Inflammatory macrophage treated with lipopolysaccharide for 4 hours (primary cell): ENCODE measurements at places on chromosomes 2 and 18.
A peak's percentile ranks its signal among the peaks of the same experiment; 100 is the strongest.

- DNase-seq = peak; percentile 93
Observed at GRCh38 chr2:144671695-144672455, 152.0 kb upstream of the ZEB2 start.

DNA sequence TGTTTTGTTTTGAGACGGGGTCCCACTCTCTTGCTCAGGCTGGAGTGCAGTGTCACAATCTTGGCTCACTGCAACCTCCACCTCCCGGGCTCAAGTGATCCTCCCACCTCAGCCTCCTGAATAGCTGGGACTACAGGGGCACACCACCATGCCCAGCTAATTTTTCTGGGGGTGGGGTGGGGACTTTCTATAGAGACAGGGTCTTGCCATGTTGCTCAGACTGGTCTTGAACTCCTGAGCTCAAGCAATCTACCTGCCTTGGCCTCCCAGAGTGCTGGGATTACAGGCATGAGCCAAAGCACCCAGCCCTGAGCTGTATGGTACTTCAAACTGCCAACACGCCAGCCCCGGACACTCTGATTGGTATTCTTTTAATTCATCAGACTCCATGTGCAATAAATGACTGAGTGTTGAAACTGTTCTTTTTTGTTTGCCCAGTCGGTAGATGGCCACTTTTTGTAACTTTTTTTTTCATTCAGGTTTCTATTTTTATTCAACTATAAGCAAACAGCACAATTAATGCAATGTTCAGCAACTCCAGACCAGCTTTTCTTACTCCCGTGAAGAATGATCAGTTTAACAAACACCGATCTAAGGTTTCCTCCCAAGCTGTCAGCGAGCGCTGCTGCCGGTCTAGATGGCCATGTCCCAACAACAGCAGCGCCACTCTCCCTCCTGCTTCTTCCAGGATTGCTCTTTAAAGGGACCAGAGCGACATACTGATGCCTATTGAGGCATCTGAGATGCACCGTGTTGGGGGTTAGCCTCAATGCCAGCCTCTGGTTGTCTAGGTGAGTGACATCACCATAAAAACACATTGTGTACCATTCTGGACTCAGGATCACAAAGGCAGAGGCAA, 12.5 kb upstream of the TGOLN2 start:
- DNase-seq = no peak

- no peak for DNase-seq
Observed at GRCh38 chr2:27255660-27256059, 7.2 kb downstream of the SLC30A3 start.

- no peak for DNase-seq
Observed at GRCh38 chr2:228355897-228356296, 174.4 kb upstream of the SPHKAP start.

GRCh38 chr2:105750735-105751134, 6.0 kb downstream of the NCK2 start:
- no peak for DNase-seq

DNA sequence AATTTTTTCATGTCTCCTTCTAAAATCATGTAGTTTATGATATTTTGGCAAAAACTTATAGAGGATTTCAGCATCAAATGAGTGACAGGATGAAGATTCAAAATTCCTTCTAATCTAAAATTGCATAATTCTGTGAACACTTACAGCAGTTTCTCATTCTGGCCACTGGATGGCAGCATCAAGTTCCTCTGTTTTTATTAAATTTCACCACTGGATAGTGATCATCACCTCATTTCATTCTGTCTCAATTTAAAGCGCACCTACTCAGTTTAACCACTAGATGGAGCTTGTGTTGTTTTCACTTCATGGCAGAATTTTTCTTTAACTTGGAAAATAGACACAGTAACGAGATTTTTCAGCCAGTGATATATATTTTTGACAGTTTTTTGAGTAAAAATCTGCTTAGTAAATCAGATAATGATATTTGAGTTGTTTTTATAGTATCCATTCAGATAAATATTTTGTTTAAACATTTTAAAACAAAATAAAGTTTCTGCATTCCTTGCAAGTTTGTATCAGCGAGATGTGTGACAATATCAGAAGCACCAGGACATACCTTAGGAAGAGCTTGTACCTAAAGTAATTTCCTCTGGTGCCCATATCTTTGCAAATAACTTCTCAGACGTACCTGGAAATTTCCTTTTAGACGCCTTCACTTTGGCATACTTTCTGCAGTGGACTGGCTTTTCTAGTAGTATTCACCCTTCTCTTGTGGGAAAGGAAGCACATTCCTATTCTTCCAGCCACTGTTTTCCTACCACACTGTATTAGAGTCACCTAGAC, 94.7 kb upstream of the ARHGAP15 start:
- peak; percentile 83 for DNase-seq

DNA sequence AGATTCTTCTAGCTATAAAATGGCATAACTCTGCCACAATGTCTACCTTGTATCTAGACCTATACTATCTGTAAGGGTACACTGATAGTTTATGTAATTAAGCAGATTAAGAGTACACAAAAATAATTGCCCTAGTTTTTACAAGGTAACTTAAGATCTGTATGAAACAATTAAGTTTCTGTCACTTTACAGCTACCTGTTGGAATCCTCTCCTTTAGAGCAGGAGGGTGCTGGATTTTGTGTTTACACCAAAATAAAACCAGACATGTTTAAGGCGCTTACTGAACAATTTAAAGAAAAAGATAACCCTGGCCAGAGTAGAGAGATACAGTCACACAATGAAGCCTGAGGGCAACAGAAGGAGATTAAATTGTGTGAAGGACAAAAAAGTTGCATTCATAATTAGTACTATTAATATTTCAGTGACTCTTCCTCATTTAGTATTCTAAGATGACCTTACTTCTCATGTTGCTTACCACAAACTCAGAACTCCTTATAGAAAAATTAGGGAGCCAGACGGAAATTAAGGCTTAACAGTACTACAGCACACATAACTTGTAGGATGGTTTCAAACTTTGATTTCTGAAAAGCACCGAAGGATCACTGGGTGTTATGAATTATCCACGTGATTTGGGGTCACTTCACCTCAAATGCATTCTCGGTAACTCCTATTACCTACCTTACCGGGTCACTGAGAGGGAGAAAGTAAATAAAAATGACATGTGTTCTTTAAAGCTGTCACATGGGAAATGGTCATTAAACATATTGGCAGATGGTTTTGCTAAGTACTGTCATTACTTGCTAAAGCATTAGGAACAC, 1.0 kb downstream of the DARS1 start:
- no peak for DNase-seq

- DNase-seq = no peak
Observed at GRCh38 chr2:219661955-219662395, 34.5 kb downstream of the SLC4A3 start.

DNA sequence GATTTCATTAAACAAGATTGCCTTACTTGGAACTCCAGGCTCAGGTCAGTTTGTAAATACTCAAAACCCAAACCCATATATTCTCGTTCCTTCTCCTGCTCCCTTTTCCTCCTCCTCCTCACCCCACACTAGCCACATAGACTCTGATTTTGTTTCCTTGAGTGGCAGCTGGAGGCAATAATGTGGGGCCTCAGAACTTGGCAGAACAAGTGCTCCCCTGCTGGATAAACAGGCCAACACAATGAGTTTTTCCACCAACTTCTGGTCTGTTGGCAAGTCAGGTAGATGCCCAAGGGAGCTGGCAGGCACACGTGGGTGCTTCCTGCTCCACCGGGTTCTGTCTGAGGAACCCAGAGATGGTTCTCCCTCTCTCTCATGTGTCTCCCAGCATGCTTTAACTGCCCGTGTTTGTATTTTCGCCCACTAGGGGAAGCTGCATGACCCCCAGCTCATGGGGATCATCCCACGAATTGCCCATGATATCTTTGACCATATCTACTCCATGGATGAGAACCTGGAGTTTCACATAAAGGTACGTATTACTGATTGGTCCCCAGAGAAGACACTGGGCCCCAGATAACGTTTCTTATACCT, 61.9 kb downstream of the KIF5C start:
- DNase-seq = no peak

- DNase-seq = peak; percentile 37
Observed at GRCh38 chr2:112636605-112637288, 9.0 kb upstream of the SLC20A1 start.

DNA sequence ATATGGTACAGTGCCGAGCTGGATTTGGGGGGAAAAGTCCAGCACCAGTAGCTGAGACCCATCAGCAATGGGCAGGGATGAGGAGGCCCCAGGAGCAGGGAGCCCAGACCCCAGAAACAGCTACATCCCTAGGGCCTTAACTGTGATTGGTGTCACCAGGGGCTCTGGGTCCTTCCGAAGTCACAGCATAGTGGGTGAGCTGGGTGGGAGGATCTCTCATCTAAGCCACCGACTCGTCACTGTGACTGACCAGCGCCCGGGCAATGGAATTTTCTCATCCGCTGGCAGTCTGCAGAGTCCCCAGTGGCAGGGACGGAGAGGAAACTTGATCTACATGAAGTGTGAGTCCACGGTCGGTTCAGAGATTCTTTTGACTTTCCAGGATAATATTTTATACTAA, 186.5 kb downstream of the SH3BP4 start:
- DNase-seq = no peak

DNA sequence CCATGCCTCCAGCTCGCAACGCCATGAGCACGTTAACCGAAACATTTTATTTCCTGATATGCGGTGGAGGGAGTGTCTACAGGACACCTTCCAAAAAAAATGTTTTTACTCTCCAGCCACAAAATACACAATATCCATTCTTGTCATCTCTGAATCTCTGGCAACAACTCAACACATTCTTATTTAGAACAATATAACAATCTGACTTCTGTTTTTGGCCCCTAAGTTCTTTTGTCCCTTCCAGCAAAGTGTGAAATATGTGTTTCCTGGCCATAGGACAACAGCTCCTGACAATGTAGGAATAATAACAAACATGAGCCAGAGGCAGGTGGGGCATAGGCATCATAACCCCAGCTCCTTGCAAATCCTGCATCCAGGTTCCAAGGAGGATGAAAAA, 163.0 kb downstream of the DDX1 start:
- no peak for DNase-seq

- no peak for DNase-seq
Observed at GRCh38 chr2:11588228-11589110, 54.6 kb downstream of the GREB1 start.
